ENCODE measurements at places on chromosomes 16 and 17. TPM values are rescaled to one million over a fixed set of nuclear protein-coding genes. Genes with fewer than 3 reads are reported as not detected.

ADAP2 gene
- 0.51 TPM for total RNA-seq

C17orf100 gene
- total RNA-seq: 4.6 TPM

STH gene
- 4.1 TPM for total RNA-seq

PRKAR1A gene
- total RNA-seq: 277 TPM

CALB2 gene
- total RNA-seq: 0.39 TPM

ZG16 gene
- not detected for total RNA-seq

MBTPS1 gene
- total RNA-seq: 105 TPM

C1QTNF8 gene
- total RNA-seq: not detected

HCRT gene
- not detected for total RNA-seq

DNAH3 gene
- not detected for total RNA-seq

ERBB2 gene
- total RNA-seq: 14.5 TPM

BCL6B gene
- total RNA-seq: not detected

CRISPLD2 gene
- 9.0 TPM for total RNA-seq

PRRT2 gene
- total RNA-seq: 91.0 TPM

CCDC78 gene
- 18.9 TPM for total RNA-seq

All from glutamatergic neuron (in vitro differentiated cells).